Right hindlimb (tissue), 1 donor: ENCODE measurements at places on chromosomes 16 and 17.
A peak's percentile ranks its signal among the peaks of the same experiment; 100 is the strongest.

- no peak for DNase-seq
Observed at GRCh38 chr16:79587897-79588296, 12.6 kb downstream of the MAF start.

GRCh38 chr17:13753154-13753553, 151.4 kb upstream of the HS3ST3A1 start:
- DNase-seq, result no peak

DNA sequence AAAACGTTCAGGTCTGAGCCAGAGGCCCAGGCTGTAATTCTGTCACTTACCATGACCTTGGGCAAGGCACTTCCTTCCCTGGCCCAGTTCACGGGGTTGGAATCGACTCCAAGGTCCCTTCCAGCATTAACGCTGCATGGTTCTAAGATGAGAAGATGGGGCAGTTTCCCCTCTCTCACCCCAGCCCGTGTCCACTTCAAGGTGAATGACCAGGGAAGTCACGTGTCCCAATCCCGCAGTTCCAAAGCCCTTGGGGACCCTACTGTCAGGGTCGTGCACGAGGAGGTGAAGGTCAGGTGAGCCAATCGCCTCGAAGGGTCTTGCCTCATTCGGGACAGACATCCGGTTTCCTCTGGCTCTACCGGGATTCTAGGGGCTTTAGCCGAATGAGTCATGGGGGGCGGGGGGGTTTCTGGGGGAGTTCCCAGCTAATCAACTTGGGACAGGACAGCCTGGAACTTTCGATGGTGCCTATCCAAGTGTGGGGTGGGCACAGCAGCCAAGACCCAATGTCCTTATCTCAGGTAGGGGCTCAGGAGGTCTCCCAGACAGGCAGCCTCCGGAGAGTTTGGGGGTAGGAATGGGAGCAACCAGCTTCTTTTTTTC, 762 bp upstream of the CSF3 start:
- DNase-seq, result no peak

DNA sequence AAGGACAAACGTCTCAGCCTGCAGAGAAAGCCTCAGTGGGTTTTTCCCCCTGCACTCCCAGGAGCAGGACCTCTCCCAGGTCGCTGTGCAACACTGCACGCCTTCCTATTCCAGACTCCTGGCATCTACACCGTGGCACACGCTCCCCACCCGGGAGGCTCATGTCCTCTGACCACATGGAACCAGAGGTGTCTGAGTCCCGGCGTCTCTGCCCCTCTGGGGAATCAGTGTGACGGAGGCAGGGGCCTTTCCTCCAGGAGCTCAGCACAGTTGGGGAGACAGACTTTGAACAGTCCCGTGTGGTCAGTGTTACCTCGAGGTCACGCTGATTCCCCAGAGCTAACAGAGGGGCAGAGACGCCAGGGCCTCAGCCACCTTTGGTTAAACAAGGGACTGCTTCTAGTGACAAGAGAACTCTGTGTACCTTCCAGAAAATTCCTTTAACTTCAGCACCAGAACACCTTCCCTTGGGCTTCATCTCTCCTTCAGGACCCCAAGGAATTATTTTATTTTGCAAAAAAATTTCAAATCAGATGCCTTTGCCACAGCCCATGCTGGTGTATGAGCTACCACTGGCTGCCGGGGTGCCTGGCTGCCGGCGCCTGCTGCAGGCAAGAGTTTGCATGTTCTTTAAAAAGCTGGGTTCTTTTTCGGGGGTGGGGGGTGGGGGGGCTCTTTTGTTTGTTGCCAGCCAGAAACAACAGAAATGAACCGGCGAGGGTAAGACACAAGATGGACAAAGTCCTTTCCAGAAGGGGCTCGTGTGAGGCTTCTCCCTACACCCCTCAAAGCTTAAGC, 6.6 kb downstream of the CANT1 start:
- peak; percentile 6 for DNase-seq
